NCI-H446 (cell line): ENCODE measurements at places on chromosomes 5 and 9.

DNA sequence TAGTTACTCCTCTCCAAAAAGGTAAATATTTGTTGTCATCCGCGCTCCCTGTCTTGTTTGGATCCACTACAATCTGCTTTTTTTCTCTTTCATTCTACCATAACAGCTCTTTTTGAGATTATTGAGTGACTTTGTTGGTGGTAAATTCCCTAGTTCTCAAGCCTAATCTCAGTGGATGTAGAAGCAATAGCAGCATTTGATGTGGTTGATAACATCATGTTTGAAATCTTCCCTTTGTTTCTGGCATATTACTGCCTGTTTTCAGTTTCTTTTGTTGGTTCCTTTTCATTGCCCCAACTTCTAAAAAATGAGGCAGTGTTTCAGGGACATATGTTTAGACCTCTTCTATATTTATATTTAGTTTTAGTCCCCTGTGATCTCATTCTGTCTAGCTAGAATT lies 8.9 kb downstream of the CDC42SE2 start:
- no peak for DNase-seq

GRCh38 chr5:78260771-78261170 lies 33.7 kb downstream of the AP3B1 start:
- DNase-seq = no peak

DNA sequence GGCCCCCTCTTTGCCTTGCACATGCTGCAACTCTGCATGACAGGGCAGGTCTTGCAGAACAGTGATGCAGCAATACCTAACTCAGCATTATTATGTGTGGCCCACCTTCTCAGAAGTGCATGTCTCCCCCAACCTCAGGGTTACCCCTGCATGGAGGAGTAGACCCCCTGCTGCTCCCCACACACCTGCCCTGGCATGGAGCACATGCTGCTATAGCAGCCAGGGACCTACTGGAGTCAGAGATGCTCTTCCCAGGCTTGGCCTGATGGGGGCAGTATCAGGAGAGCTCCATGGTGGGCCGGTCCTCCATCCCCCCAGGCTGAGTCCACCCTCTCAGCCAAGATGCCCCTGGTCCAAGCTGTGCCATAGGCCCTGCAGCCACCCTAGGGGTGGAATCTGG lies 13.2 kb upstream of the BOD1 start:
- no peak for DNase-seq

DNA sequence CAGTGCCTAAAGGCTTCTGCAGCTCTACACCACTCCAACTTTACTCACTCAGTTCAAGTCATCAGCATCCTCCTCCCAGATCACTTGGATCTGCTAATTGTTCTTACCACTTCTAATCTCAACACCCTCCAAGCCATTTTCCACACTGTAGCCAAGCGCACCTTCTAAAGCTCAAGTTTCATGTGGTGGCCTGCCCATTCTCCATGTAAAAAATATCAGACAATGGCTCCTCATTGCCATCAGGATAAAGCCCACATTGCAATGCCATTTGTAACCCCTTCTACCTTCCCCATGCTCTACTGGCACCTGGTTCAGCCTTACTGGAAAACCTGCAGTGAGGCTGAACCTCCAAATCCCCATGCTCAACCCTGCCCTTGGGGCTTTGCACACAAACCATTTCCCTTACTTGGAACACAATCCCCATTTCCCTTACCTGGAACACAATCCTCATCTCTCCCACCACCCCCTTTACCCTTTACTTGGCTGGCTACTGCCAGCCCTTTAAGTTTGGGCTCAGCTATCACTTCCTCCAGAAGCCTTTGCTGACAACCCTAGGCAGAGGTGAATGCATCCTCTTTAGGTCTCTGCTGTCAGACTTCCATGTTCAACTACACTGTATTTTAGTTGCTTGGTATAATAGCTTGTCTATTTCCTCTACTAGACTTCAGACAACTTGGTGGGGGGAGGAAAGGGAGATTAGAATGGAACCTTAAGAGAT lies 220.0 kb downstream of the TSSK1B start:
- no peak for DNase-seq

DNA sequence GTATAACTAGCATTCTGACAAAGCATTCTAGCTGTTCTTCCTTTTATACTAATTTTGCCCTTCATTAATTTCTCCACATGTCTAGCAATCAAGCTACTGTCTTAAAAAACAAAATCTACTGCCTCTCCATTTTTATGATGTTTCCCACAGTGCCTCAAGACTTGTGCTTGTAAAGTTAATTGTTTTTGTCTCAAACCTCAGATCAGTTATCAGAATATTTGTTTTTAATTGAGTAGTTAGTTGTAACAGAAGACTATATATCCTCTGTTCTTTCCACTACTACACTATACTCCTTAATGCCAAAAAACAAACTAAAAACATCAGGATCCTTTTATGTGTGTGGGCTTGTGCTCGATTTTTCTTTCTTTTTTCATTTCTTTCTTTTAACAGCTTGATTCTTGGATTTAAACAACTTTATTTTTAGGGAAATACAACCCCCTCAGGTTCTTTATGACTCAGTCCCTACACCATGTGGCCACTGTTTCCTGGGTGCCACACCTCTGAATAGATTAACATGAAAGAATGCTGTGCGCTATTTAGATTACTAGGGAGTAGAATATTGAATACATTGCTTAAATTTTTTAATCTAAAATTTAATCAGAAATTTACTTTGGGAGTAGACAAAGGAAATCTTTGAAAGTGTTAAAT lies 1.2 kb downstream of the ASPN start:
- no peak for DNase-seq

DNA sequence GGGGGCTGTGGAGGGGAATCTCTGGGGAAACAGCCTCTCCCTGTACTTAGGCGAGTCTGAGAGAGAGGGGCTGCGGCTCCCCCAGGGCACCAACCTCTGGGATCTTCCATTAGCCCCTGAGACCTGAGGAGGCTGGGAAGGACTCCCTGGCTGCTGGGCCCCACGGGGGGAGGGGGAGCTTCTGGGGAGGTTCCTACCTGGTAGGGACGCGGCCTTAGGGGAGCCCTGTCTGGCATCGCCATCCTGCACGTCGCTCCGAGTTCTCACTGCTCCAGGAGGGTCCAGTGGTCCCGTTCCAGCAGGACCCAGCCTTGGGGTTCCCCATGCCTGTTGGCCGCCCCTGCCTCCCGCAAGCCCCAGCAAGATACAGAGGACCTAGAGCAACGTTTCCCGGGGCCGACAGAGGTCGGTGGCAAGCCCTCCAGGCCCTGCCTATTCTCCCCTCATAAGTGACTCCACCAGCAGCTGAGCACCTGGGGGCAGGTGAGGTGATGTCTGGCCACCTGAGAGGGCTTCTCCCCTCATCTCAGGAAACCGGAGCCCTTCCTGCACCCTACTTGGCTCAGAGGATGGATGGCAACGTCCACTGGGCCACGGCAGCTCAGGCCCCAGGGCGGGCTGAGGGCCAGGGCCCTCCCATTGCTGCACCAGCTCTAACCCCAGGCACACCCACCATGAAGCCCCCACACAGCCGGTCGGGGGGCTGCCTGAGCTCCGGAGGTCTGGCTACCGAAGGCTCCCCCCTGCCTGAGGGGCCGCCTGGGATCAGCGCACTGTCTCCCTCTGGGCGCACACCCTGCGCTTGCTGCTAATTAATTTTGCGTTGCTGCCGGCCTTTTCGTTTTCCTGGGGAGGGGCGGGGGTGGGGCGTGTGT lies 22.5 kb downstream of the TPPP start:
- DNase-seq = no peak

GRCh38 chr5:128014578-128014977 lies 69.0 kb upstream of the SLC12A2 start:
- DNase-seq = no peak
